ENCODE measurements at places on chromosomes 12 and 14.

DNA sequence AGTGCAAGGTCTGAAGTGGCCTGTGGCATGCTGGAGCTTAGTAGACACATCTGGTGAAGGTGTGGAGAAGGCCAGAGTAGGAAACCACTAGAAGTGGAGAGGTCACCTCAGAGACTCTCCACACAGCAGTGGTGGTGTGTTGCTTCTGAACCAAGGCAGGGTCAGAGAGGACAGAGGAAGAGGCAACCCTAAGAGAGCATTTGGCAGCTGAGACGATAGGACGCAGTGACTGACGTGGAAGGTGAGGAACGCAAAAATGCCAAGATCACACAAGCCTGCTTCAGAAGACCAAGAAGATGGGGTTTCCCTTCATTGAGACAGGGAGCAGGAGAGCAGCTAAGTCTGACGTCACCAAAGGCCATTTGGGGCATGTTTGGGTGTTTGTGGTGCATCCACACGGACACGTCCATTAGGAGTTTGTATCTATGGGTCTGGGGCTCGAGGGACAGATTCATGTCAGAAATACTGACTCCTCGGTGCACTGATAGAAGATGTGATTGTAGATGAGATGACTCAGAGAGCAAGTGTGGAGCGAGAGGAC is 338.1 kb downstream of the CACNA1C start:
- no peak for DNase-seq

DNA sequence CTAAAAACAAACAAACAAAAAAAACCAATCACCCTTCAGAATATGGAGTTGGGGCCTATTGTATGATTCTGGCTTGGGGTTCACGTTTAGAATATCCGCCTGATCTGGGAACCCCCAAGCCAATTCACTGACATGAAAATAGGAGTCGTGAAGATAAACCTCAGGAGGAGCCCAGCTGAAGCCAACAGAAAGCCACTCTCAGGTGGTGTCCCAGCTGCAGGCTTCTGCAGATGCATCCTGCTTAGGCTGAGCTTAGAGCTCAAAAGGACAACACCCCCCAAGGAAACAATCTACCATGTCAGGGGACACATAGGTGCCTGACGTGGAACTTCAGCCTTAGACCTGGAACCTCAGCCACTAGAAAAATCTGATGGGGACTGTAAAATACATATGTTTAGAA is 51.9 kb downstream of the SYNE3 start:
- DNase-seq, result no peak

- no peak for DNase-seq
Measured at GRCh38 chr12:55037351-55037987, 17.7 kb downstream of the NEUROD4 start.

DNA sequence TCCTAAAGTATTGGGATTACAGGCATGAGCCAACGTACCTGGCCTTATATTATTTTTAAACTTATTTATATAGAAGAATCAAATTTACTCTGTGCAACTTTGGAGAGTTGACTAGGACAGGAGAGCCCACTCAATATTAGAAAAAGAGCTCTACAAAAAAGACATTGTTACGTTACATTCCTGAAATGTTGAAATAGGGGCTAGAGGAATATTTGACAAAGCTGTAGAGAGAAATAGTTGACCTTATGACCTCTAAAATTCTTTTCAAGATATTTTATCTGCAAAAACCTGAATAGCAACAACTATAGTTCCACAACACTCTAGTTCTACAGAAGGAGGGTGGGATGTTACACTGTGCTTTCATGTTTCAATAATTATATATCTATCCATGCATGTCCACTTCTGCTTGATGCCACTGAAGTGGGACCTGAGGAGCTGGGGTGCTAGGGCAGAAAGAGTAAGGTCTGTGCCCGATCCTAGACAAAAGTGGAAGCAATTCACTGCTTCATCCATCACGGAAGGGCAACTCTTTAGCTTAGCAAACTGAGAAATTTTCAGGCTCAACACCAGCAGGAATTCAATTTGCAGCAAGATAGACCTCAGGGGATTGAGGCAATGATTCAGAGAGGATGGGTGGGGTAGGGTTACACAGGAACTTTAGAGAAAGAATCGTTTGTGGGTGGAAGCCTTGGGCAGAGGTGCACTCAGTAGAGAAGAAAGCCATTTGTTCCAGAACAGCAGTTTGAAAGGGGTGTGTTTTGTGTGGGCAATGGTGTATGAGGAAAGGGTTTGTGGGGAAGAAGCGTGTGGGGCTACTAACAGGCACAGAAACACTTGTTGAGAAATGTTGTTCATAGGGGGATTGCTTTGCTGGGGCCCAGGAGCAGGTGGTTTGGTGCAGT is 16.0 kb upstream of the RNASE10 start:
- no peak for DNase-seq

GRCh38 chr12:120760349-120761254 is 35.0 kb downstream of the ACADS start:
- DNase-seq, result no peak

DNA sequence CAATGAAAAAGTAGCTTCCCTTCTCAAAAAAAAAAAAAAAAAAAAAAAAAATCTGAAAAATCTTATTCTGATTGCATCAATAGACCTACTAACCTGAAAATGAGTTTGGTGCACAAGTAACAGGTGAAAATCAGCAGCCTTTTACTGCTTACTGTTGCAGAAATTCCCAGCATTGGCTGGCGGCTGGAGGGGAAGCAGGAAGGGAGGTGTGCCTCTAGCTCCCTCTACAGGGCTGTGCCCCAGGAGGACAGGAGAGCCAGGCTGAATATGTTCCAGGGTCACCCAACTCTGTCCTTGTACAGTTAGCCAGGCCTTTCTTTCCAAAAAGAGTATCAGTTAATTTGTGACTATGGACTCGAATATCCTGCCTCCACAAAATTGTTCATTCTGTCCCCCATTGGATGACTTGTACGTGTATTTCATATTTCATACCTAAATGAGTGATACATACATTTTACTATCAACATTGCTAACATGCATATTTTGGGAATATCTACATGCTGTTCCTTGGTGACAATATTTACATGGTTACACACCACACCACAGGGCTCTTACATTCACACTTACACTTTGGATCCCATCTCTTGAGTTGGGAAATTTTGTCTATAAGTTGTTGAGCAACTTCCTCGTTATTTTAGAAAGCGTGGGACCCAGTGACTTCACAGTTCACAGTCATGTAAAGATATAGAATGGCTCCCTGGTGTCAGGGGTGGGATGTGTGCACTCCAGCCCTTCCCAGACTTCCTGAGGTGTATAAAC is 124.8 kb downstream of the SAMD4A start:
- DNase-seq, result no peak

DNA sequence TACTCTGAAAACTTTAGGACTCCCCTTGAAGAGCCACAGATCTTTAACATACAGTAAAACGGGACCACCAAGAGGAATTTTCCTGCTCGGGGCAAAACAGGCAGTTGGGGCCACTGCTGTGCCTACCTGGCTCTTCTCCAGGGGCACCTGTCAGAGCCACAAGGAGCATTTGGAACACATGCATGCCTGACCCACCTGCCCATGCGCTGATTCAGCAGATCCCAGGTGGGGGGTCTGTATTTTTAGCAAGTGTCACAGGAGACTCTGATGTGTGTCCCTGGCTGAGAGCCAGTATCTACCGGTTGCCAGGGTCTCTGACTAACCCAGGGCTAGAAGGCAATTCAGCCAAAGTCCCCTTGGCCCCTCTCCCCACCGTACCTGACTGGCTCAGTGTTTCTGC is 6.5 kb downstream of the CTDSP2 start:
- no peak for DNase-seq

DNA sequence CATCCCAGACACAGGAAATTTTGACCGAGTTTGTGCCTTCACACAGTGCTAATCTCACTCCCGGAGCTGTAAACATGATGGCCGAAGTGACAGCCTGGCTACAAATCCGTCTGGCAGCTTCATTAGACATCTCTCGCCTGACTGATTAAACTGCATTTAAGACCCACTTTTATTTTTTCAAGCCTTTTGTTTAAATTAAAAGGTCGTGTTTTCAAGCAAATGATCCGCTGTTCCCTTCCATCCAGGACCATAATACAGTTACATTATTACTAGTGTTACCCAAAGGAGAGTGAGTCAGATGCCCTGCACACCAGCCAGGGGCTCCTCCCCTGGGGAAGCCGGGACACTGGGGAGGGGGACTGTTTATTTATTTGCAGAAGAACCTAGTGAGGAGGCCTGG is 200.2 kb downstream of the EXOC5 start:
- DNase-seq, result no peak

DNA sequence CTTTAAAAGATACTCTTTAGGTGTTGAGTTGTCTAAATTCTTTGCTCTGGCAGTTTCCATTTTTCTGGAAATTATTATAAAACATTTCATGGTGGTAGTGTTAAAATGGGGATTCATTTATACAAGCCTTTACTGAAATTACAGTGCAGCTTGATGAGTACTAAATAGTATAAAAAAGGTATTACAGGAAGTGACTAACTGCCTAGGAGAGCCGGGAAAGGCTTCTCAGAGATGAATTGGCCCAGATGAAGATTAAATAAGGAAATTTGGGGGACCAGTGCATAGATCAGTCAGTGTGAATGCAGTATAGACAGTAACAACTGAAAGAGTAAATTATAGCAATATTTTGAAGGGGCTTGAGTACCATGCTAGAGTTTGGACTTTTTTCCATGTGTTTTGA is 7.5 kb downstream of the PSMA6 start:
- no peak for DNase-seq

GRCh38 chr12:132500142-132500855 is 10.3 kb downstream of the FBRSL1 start:
- no peak for DNase-seq

- DNase-seq, result no peak
Measured at GRCh38 chr14:95054346-95055280, 102.7 kb downstream of the DICER1 start.

DNA sequence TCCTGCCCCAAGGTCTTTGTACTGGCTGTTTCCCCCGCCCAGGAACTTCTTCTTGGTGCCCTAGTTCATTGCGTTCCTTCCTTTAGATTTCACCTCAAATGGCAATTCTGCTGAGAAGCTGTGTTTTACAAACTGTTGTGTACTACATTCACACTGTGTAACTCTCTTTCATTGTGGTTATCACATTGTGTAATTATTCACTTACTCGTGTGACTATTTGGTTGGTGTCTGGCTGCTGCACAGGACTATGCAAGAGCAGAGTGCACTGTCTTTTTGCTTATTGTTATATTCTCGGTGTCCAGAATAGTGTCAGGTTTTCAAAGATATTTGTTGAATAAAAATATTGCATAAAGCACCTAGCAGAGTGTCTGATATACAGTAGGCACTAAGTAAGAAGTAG is 177.2 kb upstream of the PRICKLE1 start:
- no peak for DNase-seq

- no peak for DNase-seq
Measured at GRCh38 chr14:77509366-77509765, 10.8 kb upstream of the ISM2 start.

DNA sequence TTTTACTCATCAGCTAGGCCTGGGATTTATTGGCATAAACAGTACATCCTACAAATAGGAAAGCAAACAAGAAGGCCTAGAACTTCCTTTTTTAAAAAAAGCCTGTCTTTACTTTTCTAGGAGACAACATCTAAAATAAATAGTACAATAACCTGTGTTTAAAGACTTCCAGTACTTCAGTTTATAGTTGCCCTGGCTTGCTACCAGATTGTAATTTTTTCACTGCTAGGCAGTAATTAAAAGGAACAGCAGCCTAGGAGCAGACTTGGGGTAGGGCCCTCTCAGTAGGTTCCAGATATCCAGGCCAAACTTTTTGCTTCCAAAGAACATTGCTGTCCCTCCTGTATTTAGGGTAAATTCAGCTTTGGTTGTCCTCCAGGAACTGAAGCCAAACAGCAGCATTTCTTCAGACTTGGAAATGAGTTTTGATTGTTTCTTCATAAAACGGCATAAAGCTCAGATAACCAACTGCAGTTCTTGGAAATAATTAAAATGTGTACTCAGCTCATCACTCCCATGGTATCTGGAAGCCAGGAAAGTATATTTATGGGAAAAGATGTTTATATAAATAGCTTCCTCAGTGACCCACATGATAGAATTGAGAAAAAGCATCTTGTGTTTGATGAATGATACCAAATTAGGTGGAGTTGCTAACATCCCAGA is 61.7 kb downstream of the PPP1R36 start:
- no peak for DNase-seq

DNA sequence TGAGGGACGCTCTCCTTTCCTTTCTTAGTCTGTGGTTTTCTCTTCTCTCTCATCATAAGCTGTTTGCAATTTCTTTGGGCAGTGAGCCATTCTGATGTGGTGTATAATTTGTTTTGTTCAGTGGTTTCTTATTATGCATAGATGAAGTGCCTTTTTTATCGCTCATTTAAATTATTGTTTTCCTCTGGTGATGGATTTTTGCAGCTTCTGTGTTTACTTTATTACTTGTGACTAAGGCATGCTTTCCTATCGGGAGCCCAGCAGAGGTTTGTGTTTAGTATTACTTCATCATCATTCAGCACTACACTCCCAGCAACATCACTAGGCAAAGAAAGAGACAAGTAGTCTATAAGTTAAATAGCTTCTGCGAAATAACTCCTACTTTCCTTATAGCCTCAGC is 586.6 kb upstream of the NOVA1 start:
- no peak for DNase-seq

DNA sequence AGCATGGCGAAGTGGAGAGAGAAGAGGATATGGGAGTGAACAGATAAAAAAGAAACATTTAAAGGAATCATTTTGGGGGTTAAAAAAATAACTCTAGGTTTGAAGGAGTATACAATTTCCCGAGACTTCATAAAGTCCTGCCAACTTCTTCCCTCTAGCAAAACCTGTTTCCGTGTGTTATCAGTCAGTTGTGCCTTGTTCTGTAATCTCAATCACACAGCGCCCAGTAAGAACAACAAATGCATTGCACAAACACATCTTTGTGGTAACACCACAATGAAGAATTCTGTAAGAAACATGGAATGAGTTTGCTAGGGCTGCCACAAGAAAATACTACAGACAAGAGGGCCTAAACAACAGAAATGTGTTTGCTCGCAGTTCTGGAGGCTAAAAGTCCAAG is 144.7 kb upstream of the FUT8 start:
- peak; percentile 46 for DNase-seq

DNA sequence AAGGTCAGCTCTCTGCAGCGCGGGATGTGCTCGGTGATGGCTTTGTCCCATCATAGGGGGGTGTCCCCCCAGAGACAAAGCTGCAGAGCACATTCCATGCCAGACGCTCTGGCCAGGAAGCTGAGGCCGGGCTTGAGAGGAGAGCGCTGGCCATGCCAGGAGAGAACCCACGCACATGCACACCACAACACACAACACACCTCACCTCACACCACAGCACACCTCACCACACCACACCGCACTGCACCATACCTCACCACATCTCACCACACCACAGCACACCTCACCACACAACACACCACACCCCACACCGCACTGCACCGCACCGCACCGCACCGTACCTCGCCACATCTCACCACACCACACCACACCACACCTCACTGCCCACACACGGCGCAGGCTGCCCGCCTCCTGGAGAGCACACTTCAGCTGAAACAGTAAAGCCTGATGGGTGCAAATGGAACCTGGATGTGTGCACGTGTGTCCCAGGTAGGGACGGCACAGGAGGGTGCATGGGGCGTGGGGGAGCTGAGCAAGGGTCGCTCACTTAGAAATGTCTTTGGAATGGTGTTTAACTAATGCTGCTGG is 10.8 kb downstream of the ANKRD9 start:
- DNase-seq, result no peak

Measured in CMK (cell line).